ENCODE measurements at places on chromosomes 3 and 15.

DNA sequence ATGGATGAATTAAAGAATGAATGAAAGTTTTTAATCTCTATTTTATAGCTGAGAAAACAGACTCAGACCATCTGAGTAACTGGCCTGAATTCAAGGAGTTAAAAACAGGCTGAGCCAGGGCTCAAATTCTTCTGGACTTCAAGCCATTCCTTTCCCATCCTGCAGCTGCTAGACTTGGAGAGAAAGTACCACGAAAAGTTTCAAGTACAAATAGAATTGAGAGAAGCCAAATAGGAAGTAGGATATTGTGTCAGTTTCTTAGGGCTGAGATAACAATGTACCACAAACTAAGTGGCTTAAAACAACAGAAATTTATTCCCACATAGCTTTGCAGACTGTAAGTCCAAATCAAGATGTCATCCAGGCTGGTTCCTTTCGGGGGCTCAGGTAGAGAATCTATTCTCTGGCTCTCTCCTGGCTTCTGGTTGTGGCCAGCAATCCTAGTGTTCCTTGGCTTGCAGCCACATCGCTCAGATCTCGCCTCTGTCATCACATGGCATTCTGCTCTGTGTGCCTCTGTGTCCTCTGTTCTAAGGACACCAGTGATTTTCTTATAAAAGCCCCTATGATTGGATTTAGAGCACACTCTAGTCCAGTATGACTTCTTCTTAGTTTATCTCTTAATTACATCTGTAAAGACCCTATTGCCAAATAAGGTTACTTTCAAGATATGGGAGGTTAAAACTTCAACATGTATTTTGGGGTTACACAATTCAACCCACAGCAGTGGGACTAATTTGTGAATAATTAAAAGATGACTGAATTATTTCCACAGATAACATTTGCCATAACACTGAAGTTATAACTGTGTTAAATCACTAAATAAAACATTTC lies 25.7 kb upstream of the GOLIM4 start:
- no peak for DNase-seq

- DNase-seq: no peak
These were observed 902.1 kb upstream of the SEMA6D start for GRCh38 chr15:46815240-46815639.

DNA sequence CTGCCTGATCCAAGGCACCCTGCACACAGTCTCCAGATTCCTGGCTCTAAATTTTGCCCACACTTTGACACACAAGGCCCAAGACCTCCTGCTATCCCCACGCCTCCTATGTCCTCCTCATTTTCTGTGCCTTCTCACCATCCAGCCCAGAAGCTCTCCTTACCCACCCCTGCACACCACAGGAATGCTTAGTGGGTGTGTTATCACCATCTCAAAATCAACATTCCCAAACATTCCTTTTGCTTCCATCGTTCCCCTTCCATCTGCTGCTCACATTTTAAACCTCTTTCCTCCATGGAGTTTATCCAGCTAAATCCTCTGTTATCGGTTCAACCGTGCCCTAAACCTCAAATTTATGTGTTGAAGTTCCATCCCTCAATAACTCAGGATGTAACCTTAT lies 43.9 kb downstream of the DGKG start:
- DNase-seq: no peak

DNA sequence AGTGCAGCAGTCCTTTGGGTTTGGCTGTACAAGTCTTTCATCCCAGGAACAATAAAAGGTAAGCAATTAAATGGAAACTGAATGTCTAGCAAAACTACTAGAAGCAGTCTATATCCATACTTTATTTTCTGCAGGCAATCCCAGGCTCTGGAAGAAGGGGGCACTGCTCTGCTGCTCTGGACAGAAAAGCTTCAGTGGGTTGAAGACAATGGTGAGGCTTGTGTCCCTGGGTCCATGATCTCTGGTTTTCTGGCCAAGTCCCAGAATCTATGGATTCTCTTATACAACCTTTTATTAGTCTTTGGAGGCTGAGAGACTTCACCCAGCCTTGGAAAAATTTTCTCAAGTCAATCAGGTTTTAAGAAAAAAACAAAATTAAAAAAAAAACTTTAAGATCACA lies 35.6 kb downstream of the SCAP start:
- no peak for DNase-seq

DNA sequence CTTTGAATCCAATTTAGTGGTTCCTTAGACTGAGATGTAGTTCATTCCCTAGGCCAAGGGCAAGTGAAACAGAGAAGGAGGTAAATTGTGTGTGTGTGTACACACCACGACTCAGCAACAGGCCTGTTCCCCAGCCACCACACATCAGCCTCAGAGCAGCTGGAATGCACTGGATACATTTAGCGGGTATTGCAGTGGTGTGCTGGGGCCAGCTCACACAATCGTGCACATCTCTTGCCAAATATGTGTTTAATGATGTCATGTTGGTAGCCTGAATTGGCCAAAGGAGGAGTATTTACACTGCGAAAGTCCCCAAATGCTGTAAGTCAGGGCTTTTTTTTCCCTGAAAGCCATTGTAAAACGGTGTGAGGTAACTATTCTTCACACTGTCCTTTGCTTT lies 82.3 kb downstream of the RBPMS2 start:
- DNase-seq: no peak

- no peak for DNase-seq
These were observed 215.3 kb downstream of the LRTM1 start for GRCh38 chr3:54712539-54712938.

- DNase-seq: no peak
These were observed 23.1 kb downstream of the ZBTB38 start for GRCh38 chr3:141391298-141391990.

- DNase-seq: peak; percentile 72
These were observed 22.5 kb downstream of the SLC6A6 start for GRCh38 chr3:14424711-14425580.

GRCh38 chr3:47802734-47803479 lies at the start of gene DHX30:
TSS of gene DHX30 (plus strand) at chr3:47803138. CDS start at chr3:47810684, 7,546 bp downstream.
- DNase-seq: peak; percentile 87

- no peak for DNase-seq
These were observed 29.9 kb upstream of the POLR2M start for GRCh38 chr15:57676585-57676984.

GRCh38 chr3:101725194-101725889 lies 928 bp downstream of the CEP97 start:
- peak; percentile 39 for DNase-seq

DNA sequence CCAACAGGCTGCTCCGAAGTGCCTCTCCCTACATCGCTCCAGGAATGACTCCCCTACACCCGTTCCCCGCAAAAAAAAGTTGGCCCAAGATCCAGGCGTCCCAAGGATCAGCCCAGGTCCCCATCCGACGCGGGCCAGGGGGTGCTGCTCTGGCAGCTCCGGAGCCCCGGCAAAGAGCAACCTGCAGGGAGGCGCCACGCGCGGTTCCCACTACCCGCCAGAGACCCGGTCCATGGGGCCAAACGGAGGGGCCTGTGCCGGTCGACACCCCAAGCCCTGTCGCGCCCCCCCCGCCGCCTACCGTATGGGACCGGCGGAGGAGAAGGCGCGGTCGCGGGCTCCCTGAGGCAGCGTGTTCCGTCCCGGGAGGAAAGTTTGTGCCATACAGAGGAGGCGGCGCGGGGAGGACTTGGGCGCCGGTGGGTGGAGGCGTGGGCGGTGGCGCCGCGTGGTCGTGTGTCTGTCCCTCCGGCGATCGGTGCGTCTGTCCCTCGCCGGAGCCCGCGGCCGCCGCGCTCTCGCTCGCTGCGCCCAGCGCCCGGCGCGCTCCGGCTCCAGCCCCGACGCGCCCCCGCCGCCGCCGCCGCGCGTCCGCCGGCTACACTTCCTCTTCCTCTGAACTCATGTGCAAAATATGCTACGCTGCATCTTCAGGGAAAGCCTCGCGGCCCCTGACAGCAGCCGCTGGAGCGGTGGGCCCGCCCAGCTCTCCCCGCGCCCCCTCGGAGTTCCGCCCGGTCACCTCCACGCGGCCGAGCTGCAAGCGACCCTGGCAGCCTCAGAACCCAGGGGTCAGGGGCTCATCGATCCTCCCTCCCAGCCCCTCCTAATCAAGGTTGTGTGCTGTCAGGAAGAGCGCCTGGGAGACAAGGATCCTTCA lies at the start of gene RFTN1:
Gene RFTN1, minus strand, starts transcription at position 559 of the 880 bp plus-strand sequence. CDS start 19,830 bp downstream, outside the sequence.
- peak; percentile 68 for DNase-seq

GRCh38 chr3:22263042-22263441 lies 512.0 kb upstream of the ZNF385D start:
- no peak for DNase-seq

GRCh38 chr3:97359977-97360376 lies 404.6 kb upstream of the ARL6 start:
- DNase-seq: no peak

DNA sequence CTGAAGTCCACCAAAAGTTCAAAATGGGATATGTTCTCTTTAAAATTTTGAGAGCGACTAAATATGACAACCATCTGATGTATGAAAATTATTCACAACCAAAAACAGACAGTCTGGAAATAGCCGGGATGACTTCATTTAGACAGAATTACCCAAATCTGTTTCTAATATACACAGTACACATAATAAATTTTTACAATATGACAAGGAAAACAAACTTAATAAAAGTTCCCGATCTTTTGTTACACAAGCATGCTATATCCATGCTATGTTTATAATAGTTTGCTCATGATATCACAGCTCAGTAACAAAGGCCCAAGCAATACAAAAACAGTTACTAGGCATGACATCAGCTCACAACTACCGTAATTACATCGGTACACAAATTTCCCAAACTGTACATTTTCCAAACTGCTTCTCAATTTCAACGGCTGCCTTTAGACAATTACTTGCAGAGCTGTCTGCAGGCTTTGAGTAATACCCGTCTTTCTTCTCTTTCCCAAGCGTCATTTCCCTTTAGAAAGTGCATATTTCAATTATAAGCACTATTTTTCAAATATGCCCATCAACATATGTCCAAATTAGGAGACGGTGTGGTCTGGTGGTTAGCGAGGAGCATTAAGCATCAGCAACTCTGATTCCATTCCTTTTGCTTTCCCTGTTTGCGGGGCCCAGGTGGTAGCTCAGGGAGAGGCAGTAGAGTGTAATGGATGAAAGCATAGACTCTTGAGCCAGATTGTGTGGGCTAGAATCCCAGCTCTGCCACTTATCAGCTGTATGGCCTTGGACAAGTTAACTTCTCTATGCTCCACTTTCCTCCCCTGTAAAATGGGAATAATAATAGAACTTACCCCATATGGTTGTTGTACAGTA lies 481.2 kb downstream of the FOXP1 start:
- DNase-seq: no peak

DNA sequence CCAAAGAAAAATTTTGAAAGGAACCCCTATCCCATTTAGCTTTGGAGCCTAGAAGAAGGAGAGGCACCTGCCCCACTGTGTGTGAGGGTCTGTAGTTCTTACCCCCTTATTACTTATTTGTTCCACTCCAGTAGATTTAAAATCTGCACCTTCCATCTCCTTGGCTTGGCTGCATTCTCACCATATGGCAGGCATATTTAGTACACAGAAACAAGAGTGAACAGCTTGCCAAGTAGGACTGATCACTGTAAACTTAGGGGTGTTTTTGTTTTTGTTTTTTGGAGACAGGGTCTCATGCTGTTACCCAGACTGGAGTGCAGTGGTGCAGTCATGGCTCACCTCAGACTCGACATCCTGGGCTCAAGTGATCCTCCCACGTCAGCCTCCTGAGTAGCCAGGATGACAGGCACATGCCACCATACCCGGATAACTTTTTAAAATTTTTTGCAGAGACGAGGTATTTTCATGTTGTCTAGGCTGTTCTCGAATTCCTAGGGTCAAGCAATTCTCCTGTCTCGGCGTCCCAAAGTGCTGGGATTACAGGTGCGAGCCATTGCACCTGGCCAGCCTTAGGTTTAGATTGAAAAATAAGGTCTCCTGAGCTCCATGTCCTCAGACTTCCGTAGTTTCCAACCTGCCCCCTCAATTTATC lies 14.1 kb upstream of the ANXA2 start:
- DNase-seq: no peak

GRCh38 chr15:74294010-74294409 lies 57.9 kb downstream of the CCDC33 start:
- no peak for DNase-seq

DNA sequence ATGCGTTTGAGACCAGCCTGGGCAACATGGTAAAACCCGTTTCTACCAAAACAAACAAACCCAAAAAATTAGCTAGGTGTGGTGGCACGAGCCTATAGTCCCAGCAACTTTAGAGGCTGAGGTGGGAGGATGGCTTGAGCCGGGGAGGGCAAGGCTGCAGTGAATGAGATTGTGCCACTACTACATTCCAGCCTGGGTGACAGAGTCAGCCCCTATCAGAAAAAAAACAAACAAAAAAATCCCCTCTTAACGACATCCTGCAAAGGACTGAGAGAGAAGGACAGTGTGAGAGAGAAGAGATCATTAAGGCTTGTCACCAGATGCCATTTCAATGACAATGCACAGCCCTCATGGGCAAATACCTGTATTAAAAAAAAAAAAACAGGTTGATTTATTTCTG lies 266.7 kb upstream of the ATP10A start:
- DNase-seq: no peak
